ENCODE measurements at places on chromosomes 5 and 9.

GRCh38 chr5:37120270-37120669 is 128.9 kb downstream of the CPLANE1 start:
- DNase-seq = no peak

DNA sequence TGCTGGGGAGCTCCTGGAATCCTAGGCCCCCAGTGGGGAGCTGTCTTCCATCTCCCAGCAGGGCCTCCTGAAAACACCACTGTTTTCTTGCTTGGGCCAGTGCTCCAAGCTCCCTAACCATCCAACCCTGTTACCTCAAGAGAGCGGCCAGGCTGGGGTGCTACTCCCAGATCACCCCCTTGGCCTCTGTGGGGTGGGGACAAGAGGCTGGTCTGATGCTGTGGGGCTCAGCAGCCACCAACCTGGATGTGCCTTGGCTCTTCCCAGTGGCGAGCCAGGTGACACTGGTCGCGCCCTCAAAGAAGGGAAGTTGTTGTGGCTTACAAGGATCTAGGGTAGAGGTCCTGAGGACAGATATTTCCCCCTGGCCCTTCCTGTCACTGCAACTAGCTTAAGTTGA is 49.0 kb downstream of the SECISBP2 start:
- DNase-seq = no peak

DNA sequence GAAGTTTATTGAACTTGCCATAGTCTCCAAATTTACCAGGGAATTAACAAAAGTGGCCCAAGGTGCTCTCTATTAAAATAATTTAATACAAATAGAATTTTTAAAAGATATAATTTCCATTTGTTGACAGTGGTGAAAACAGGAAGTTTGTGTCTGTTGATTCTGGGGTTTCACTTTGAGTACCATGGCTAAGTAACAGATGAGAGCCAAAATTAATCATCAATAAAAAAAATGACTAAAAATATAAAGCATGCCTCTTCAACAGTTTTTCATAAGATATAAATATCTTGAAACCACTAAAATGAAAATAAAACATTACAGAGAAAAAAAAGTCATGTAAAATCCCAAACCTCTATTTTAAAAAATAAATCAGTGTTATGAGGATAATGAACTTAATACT is 49.8 kb downstream of the SGCD start:
- no peak for DNase-seq

DNA sequence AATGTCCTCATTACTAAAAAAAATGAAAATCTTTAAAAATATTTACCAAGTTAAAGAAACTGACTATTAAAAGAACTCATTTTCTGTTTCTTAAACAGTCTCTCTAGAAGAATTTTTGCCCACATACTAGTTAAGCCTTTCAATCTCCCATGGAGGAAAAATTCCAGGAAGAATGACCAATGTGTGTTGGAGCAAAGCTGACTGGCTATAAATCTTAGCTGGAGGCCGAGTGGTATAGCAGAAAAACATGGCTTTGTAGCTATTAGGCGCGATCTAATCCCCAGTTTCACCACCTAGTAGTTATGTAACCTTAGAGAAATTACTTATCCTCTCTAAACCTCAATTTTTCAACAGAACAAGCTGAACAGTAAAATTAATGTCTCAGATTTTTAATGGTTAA is 135.5 kb upstream of the PRLR start:
- no peak for DNase-seq

DNA sequence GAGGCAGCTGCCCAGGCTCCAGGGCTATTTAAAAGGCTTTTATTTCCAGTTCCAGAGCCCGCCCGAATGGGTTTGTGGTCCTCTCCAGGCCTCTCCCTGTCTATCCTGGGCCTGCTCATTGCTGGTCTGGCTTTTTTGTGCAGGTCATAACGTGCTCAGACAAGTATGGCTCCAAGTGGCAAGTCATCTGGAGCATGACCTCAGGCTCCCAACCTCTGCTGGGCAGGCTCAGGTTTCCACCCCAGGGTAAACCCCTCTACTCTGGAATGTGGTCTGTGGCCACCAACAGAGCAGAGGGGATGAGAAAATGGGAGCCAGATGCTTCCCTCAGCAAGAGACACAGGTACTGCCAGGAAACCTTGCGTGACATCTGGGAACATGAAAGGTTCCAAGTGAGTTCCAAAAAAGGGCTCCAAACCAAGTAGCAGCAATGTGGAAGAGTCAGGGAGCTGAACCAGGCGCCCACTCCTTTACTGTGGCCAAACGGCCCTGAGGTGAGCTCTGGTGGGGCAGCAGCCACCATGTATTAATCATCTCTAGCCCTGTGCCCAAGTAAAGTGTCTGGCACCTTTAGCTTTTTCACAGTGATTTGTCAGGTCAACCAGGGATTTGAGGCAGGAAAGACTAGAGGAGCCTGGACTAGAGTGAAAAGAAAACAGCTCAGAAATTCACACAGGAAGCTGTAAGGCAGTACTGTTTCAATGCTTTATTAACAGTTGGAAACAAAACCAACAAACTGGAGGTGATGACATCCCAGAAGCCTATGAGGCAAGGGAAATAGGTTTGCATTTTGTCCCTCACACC is 25.7 kb downstream of the PCDHGC5 start:
- DNase-seq = peak; percentile 53

- no peak for DNase-seq
Measured at GRCh38 chr9:37593883-37594448, 1.6 kb upstream of the TOMM5 start.

- DNase-seq = no peak
Measured at GRCh38 chr9:130243882-130244170, 21.7 kb upstream of the HMCN2 start.

GRCh38 chr5:150758203-150758530 is 650 bp downstream of the DCTN4 start:
- no peak for DNase-seq

- no peak for DNase-seq
Measured at GRCh38 chr9:2262386-2263071, 247.4 kb downstream of the SMARCA2 start.

GRCh38 chr9:2473681-2474080 is 147.9 kb upstream of the VLDLR start:
- DNase-seq = no peak

- DNase-seq = peak; percentile 47
Measured at GRCh38 chr5:151895660-151896030, 29.0 kb downstream of the GLRA1 start.

DNA sequence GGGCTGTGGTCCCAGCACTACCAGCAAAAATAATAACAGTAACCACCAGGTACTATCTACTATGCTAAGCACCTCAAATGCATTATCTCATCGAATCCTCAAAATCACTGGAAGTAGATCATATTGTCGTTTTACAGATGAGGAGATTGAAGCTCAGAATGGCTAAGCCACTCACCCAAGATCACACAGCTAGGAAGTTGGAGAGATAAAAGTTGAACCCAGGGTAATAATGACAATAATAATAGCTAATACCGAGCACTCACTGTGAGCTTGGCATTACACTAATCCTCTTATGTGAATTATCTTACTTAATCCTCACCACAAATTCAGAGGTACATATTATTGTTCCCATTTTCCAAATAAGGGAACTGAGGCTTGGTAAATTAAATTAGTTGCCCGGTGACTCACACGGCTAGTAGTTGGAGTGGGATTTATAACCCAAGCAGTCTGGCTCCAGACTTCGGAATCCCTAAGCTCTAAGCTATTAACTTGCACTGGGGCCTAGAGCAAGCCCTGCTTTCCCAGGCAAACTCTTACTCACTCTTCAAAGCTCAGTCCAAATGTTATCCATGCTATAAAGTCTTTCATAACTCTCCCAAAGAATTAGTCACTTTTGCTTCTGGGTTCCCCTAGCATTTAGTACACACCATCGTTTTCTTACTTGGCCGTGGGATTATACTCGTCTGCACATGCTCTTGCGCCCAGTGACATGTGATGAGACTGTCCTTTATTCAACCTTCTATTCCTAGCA is 3.8 kb downstream of the ARSI start:
- no peak for DNase-seq

GRCh38 chr5:117405197-117405596 is 830.6 kb upstream of the SEMA6A start:
- DNase-seq = no peak

GRCh38 chr5:60992871-60993270 is 47.9 kb downstream of the NDUFAF2 start:
- no peak for DNase-seq

GRCh38 chr5:92050970-92051369 is 667.9 kb upstream of the ARRDC3 start:
- DNase-seq = no peak

- no peak for DNase-seq
Measured at GRCh38 chr9:76927540-76928240, 21.8 kb upstream of the PRUNE2 start.

DNA sequence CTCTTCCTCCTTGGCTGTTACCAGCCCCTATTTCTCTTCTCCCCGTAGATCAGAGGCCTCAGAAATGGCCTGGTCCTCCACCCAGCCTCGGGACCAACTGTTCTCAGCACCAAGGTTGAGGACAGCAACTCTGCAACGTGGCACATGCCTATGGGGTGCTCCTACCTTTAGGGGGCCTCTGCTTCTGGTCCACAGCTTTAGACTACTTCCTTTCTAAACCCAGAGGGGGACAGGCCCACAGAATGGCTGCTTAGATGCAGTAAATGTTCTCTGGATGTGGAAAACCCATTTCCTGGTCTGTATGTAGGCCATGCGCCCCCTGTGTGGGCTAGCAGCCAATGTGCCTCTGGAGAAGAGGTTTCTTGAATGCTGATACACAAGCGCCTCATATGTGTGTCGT is 68.4 kb downstream of the NRG2 start:
- DNase-seq = no peak

DNA sequence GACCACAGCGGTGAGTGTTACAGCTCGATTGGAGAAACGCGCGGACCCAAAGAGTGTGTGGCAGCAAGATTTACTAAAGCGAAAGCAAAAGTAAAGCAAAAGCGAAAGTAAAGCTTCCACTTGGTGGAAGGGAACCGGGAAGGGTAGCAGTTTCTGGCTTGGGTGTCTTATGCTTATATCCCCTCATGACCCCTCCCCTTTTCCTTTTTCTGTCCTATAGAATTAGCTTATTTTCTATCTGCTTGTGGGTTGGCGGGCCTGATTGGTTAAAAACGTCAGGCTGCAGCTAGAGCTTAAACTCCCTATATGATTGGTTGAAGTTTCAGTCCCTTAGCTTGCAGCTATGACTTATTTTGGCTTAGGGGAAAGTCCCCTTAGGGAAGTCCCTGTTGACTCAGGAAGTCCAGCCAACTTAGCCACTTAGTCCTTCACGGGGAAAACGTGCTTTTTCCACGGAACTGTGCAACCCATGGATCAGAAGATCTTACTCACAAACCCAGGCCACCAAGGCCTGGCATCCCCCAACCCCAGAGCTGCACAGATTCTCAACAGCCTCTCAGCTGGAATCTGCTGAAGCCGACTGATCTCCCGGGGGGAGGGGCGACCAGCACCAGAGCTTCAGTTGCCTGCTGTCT is 114.2 kb upstream of the ADAMTS16 start:
- DNase-seq = peak; percentile 69

- DNase-seq = no peak
Measured at GRCh38 chr5:77322406-77322805, 111.9 kb downstream of the PDE8B start.

DNA sequence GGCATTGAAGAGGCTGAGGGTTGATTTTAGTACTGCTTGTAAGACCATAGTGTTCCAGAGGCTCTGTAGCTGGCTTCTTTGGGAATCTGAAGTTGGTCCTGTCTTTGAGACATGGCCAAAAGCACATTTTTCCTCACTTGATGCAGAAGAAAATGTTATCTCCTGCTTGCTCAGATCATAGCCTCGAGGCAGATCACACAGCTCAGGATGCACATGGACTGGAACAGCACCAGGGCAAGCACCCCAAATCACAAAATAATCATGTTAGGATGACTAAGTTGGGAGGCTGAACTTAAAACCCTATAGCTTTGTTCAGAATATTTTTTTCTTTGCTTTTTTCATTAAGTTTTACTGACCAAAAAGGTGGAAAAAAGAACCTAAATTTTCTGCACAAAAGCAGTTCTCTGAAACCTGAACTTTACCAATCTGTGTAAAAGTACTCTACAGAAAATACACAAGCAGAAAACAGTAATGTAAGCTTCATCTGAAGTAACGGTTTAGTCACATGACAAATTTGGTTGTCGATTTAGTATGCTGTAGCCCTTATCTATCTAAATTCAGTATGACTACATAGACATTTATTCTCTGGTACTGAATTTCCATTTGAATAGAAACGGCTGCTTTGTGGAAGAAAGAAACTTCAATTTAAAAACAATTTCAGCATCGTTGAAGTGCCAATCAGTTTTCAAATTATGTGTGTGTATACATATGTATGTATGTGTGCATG is 3.4 kb downstream of the KLHL9 start:
- DNase-seq = no peak

DNA sequence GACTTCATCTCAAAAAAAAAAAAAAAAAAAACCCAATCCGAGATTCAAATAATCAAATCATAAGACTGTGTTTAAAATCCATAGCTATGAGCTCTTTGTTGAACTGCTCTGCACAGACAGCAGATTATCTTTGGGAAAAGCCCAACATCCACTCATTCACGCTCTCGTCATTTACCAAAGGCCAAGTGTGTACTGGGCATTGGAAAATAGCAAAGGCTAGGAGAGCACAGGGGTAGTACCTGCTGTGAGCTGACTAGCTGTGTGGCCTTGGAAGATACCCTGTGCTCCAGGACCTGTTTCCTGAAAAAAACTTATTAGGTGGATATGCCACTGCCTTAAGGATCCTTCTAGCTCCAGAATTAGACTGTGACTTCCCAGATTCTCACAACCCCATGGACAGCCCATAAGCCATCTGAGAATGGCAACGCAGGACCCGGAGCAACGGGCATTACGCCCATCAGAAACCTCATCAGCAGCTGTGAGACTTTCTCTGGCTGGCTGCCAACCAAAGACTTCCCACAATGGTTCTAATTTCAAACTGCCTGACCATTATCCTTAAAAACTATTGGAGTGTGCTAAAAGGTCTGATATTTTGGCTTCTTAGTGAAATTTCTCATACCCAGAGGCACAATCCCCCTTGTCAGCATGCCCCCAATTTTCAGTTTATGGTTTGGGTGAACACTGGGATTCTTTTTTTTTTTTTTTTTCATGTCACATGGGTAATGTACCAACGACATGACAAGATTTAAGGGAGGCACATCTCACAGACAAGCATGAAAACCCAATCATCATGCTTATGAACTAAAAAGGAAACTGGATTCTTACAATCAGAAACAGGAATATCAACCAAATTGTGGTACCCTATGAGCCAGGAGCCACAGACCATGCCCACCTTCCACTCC is 16.8 kb downstream of the SERINC5 start:
- DNase-seq = peak; percentile 26

DNA sequence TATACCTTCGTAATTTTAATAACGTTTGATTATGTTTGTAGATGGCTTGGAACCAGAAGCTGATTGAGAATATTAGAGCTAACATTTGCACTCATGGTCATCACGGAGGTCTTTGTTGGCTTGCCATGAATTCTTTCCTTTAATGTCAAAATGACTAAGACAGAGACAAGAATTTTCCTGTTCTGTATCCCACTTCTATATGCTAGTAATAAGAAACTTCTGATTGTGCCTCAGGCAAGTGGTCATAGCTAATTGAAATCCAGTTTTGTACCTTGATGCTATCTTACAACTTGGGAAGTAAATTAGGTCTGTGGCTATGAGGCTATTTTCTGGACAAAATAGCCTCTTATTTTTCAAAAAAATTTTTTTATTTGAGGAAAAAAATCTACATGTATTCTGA is 167.6 kb downstream of the RANBP17 start:
- DNase-seq = no peak

GRCh38 chr5:170310256-170310926 is 12.8 kb upstream of the LCP2 start:
- no peak for DNase-seq
